ENCODE measurements at places on chromosomes 2 and 18.

- DNase-seq, result no peak
Observed at GRCh38 chr2:224925810-224926100, 116.5 kb downstream of the DOCK10 start.

DNA sequence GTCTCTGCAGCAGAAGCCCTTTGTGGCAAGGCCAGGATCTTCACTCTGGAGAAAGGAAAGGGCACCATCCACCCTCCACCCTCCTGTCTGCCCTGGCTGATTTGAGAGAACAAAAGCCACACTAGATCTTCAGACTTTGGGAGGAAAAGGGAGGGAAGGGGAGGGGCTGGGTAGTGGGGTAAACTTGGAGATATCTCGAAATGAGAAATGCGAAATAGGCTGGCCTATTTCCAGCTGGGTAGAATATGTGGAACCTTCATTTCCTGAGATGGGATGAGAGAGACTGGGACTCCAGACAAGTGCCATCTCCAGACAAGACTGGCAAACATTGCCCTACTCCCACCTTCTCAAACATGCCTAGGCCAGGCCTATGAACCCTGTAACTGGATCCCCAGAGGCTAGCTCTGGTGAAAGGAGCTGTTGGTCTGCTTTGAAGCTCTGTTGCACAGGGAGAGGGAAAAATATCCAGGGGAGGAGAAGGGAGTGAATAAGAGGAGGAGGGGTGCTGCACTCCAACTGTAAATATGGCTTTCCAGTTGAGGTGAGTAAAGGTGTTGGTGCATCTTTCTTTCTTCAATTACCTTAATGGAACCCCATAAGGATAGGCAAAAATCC is 1.7 kb downstream of the HOXD12 start:
- DNase-seq, result peak; percentile 35

DNA sequence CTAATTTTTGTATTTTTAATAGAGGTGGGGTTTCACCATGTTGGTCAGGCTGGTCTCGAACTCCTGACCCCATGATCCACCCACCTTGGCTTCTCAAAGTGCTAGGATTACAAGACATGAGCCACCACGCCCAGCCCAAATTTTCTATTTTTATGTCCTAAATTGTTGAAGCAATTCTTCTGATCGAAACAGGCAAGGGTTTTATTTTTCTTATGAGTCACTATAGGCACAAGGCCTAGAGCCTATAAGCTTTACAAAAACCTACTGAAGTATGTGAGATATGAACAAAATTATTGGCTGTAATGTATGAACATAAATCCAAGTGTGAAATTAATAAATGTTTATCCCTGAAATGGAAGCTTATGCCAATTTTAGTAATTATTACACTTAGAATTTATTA is 464.2 kb upstream of the NRP2 start:
- no peak for DNase-seq

DNA sequence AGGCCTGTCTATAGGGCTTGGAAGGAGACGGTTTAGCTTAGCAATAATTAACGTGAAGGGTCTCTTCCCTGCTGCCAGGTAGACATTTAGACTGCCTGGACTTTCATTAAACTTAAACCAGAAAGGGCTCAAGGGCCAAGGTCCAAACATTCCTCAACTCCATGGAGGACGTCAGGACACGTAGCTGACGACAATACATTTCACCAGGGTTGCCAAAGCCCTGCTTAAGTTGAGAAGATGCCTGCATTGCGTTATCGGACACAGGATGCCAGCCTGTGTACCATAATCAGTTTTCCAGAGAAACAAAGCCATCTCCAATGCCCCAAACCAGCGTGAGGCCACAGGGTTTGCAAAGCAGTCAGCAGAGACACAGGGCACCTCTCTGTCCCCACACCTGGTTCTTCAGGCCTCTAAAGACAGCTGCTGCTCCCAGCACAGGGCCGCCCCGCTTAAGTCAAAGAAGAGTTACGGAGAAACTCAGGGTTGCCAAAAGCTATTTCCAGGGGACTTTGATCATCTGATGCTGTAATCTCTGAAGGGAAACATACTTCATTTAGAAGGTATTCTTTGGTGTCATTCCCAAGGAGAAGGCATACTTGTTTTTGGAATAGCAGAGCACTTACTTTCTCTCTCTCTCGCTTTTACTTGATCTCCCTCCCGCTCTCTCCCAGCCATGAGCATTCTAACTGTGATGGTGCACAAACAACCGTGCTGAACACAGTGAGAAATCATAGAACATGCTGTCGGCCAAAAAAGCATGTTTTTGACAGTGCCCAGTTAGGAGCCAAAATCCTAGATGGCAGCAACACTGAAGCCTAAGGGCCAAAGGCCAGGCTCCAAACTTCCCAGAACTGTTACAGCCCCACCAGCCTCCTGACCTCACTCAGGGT is 46.0 kb downstream of the TTC32 start:
- DNase-seq, result peak; percentile 28

GRCh38 chr18:69158944-69159343 is 241.7 kb upstream of the DOK6 start:
- no peak for DNase-seq

DNA sequence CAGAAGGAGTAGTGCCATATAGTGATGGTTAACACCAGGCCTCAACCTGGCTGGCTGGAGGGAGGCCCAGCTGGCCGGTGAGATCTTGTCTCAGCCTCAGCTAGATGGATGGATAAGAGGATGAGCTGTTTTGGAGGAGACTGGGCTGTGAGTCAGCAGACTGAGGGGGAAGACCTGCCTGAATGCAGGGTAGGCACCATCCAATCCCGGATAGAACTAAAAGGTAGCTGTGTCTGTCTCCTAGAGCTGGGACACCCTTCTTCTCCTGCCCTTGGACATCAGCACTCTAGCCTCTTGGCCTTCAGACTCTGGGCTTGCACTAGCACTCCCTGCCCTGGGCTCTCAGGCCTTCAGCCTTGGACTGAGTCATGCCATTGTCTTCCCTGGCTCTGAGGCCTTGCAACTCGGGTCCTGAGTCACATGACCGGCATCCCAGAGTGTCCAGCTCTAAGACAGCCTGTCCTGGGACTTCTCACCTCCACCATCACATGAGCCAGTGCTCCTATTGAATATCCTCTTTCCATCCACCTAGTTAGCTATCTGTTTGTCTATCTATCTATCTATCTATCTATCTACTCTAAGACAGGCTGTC is 131.3 kb downstream of the TPO start:
- no peak for DNase-seq

DNA sequence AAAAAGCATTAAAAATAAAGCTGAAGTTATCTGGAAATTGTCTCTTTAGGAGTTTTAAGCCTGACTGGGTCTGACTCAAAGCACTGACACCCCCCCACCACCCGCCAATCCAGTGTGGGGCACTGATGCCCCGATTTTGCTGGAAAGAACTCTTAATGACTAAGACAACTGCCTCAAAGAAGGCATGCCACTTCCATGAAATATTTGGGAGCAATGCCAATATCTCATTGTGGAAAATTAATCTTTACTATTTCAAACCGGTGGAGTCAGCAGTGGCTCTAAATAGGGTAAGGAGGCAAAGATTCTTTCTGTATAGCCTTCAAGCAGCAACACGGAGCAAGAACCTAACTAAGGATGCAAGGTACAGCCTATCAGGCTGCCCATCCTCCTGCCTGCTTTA is 4.5 kb downstream of the FKBP7 start:
- no peak for DNase-seq

GRCh38 chr2:45505138-45505537 is 105.9 kb downstream of the SRBD1 start:
- DNase-seq, result no peak

Measured in right forelimb (tissue), 1 donor.